ENCODE measurements at places on chromosomes 7 and 10.

DNA sequence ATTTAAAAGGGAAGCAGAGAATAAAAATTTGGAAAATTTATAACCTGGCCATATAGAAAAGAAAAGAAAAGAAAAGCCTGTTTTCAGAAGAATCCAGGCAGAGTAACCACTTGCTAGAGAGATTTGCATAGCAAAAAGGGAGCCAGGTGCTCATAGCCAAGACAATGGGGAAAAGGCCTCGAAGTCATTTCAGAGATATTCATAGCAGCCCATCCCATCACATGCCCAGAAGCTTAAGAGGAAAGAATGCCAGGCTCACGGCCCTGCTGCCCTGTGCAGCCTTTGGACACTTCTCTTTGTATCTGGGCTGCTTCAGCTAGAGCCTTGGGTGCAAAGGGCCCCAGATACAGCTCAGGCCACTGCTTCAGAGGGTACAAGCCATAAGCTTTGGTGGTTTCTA, 159.8 kb downstream of the CCDC7 start:
- DNase-seq, result no peak

- DNase-seq, result no peak
Observed at GRCh38 chr7:133372337-133372736, 119.5 kb downstream of the EXOC4 start.

DNA sequence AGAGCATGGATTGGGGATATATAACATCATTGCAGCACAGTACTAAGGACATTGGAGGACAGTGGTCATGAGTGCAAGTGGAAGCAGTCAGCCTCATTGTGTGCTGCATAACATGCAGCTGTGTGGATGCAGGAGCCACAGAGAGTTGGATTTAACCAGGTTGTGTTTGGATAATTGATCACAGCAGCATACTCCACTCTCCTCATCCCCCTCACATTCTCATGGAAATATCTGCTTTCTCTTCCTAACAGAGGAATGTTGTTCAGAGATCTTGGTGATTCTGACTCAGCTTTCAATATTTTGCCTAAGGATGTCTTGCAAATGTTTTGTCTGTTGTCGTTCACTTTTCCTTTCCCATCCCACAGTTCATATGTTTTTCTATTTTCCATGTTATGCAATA, 31.8 kb upstream of the LSM8 start:
- no peak for DNase-seq

DNA sequence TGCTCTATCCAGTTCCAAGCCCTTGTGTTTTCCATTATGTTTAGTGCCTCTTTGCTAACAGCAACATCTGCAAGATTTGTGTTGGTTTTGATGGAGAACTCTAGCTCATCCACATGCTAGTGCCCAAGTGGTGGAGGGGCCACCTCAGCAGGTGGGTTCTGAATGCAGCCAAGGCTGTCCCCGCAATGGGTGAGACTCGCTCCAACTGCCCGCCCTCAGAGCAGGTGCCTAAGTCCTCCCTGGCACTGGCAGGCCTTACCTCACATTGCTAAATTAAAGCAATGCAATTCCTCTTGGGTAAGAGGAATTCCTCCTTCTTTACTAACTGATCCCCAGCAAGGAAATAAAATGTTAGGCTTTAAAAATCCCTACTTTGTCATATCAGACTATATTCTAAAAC, 146.8 kb downstream of the ADCY1 start:
- no peak for DNase-seq

DNA sequence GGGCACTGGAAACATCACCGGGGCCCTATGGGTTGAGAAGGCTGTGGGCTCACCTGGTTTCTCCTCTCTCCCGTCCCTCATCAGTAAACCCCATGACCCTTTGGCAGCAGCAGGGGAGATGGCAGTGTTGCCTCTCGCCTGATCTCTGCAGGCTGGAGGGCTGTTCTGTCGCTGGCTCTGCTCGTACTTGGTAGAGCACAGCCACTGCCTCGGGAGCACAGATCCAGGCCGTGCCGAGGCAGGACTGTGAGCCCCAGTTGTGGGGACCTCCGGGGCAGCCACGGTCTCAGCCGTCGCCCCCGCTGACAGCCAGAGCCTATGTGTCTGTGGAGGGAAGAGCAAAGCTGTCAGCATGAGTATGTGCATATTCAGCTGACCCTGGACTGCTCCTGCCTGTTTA, 94.9 kb downstream of the PTPRE start:
- no peak for DNase-seq

DNA sequence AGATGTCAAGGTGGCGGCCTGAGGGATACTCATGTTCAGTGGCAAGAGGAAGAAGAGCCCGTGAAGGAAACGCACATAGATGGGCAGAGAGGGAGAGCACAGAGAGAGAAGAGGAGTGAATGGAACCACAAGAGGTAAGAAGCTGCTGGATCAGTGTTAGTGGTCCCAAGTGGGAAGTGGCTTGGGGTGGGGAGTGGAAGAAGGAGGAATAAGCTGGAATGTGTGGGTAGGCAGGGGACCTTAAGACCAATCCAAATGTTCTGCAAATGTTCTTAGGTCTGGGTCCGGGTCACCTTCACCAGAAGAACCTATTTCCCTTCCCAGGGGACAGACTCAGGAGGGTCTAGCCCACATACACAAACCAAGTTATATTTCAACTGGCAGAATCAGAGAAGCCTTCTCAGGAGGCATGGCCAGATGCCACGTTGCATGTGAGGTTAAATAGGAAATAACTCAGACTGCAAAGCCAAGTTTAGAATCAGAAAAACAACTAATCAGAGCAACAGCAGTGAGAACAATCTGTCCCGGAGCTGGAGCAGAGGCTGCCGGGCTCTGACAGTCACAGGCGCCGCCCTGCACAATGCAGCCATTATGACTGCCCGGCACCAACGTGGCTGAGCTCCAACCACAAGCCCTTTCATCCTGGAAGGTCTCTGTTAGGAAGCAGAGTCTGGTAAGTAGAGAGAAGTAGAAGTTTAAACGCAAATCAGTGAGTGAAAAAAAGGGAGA, 78.6 kb upstream of the ARMC3 start:
- DNase-seq, result peak; percentile 91

DNA sequence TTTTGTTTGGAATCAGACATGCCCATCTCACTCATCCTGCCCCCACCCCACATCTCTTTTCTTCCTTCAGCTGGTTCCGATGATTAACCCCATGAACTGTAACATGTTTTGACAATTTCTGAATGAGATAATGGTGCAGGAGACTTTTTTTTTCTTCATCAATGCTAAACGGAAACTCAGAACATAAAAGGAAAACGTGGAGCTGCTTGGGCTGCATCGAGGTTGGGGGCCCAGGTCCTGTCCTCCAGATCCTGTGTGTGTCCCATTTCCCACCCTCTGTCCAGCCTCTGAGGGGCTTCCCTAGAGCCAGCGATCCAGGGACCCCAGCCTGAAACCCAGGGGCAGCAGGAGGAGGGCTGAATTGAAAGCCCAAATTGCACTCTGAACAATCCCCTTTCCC, 263.8 kb upstream of the GRB10 start:
- DNase-seq, result no peak

DNA sequence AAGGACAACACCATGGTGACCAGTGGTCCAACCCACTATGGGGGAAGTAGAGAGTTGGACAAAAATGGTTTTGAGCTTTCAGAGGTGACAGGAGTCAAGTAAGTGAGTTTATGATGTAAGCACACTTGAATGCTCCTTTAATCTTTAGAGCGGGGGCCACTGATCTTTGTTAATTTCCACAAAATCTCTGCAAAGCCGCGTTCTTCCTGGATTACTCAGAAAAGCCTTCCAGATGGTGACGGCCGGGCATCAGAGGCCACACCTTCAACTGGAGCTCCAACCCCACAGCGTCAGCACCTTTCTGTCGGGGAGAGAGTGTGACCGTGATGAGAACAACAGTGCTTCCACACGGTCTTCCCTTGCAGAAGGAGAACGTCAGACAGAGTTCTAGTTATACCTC, 35.2 kb upstream of the KLF6 start:
- peak; percentile 94 for DNase-seq

DNA sequence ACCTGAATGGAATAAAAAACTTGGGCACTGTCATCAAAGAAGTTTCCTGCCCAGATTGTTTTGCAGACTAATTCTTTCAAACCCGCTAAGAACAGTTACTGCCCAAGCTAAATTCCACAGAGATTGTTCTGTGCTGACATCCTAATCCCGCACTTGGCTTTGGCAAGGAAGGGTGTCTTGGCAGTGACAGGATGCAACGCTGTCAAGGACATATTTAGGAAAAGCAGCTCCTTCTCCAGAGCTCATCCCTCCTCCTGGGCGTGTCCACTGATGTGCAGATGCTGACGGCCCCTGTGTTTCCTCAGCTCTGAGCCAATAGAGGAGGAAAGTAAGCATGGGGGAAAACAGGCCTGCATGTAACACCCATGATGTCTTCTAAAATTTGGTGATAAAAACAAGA, 74.2 kb downstream of the EEPD1 start:
- DNase-seq, result no peak

DNA sequence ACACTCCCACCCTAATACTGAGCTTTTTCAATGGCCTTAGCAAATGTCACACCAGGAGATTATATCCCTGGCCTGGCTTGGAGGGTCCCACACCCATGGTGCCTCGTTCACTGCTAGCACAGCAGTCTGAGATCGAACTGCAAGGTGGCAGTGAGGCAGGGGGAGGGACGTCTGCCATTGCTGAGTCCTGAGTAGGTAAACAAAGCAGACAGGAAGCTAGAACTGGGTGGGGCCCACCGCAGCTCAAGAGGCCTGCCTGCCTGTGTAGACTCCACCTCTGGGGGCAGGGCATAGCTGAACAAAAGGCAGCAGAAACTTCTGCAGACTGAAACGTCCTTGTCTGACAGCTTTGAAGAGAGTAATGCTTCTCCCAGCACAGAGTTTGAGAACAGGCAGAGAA, 338.9 kb upstream of the MBL2 start:
- DNase-seq, result no peak

DNA sequence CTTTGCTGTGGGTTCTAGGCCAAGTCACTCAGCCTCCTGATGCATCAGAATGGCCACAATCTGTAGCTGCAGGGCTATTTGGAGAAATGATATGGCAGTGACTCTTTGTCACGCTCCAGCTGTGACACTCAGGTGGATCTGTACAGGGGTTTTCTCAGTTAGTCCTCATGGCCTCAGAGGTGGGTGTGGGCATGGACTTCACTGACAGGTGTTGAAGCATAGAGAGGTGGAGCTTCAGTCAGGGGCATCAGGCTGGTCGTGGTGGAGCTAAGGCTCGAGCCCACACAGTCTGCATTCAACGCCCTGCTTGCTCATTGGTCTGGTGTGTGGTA, 21.2 kb downstream of the PALD1 start:
- DNase-seq, result no peak

DNA sequence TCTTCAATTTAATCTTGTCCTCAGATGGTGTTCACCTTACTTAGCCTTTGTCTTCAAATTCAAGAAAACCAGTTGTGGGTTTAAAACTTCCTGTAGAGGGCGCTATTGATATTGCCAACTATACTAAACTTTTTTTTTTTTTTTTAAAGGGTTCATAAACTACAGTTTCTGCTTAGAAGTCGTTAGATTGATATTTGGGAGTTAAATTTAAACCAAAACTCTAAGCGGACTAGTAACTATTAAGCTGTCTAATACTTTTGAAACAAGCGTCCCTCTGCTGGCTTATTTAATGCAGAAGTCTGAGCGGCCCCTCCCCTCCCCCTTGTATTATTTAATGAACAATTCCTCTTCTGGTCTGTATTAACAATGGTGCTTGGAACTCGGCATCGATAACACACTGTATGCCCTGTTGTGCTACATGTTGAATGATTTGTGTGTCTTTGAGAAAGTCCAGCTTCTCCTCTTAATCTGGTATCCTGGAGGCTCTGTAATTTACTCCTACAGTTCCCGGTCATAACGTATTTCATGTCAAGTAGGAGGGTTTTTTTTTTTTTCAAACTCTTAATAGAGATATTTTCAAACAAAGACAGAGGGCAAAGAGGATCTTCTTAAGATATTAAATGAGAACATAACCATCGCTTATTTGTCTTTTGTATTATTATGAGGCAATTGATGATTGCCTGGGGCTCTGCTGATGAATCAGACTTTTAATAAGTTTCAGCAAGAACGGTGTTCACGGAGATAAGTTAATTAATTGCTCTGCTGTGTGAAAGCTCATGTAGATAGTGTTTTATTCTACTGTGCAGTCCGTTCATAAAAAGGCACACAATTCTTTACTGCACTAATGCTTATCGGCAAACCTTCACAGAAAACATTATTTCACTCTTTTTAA, 22.6 kb upstream of the CREB5 start:
- DNase-seq, result no peak

- no peak for DNase-seq
Observed at GRCh38 chr10:124378271-124378670, 40.5 kb downstream of the OAT start.

DNA sequence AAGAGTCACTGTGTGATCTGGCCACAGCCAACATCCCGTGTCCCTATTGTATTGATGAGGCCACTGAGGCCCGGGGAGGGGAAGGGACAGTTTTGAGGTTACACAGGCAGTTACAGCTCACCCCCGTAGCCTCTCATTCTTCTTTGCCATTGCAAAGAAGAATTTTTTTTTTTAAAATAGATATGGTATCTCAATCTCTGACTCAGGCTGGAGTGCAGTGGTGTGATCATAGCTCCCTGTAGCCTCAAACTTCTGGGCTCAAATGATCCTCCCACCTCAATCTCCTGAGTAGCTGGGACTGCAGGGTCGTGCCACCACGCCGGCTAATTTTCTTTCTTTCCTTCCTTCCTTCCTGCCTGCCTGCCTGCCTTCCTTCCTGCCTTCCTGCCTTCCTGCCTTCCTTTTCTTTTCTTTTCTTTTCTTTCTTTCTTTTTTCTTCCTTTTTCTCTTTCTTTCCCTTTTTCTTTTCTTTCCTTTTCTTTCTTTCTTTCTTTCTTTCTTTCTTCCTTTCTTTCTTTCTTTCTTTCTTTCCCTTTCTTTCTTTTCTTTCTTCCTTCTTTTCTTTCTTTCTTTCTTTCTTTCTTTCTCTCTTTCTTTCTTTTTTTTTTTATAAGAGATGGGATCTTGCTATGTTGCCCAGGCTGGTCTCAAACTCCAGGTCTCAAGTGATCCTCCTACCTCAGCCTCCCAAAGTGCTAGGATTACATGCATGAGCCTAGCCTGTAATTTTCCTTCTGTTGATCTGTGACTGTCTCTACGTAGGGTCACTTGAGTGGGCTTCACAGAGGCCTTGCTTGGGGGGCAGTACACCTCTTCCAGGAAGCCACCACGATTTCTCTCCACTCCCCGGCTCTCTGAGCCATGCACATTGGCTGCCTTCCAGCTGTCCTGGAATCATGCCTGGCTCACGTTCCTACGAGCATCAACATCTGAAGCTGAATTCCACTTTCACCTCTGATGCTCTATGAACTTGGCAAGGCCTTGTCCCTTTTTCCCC, 31.3 kb downstream of the TMEM270 start:
- no peak for DNase-seq

Measured in retinal pigment epithelial cell (primary cell).